ENCODE measurements at places on chromosomes 7 and 10.

DNA sequence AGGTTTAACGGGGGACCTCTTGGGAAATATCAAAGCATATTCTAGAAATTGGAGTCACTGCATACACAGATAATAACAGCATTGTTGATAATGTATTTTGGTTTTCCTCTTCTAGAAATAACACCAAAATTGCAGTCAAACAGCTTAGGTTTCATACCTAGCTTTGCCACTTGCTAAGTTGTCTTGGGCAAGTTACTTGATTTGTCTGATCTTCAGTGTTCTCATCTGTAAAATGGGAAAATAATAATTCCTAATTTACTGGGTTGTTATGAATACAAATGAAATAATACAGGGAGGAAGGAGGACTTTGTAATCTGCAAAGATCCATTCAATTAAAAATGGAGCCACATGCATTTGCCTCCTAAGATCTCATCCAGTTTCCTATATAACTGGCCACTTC lies 20.3 kb upstream of the NUP205 start:
- DNase-seq: no peak

- DNase-seq: no peak
Measured at GRCh38 chr7:90617442-90617841, 21.3 kb downstream of the CDK14 start.

- DNase-seq: peak; percentile 51
Measured at GRCh38 chr10:105950410-105950809, 1214.1 kb downstream of the SORCS1 start.

GRCh38 chr7:80935991-80936780 lies 17.3 kb upstream of the SEMA3C start:
- DNase-seq: no peak

GRCh38 chr10:124186956-124187355 lies 93.6 kb upstream of the CHST15 start:
- DNase-seq: no peak

DNA sequence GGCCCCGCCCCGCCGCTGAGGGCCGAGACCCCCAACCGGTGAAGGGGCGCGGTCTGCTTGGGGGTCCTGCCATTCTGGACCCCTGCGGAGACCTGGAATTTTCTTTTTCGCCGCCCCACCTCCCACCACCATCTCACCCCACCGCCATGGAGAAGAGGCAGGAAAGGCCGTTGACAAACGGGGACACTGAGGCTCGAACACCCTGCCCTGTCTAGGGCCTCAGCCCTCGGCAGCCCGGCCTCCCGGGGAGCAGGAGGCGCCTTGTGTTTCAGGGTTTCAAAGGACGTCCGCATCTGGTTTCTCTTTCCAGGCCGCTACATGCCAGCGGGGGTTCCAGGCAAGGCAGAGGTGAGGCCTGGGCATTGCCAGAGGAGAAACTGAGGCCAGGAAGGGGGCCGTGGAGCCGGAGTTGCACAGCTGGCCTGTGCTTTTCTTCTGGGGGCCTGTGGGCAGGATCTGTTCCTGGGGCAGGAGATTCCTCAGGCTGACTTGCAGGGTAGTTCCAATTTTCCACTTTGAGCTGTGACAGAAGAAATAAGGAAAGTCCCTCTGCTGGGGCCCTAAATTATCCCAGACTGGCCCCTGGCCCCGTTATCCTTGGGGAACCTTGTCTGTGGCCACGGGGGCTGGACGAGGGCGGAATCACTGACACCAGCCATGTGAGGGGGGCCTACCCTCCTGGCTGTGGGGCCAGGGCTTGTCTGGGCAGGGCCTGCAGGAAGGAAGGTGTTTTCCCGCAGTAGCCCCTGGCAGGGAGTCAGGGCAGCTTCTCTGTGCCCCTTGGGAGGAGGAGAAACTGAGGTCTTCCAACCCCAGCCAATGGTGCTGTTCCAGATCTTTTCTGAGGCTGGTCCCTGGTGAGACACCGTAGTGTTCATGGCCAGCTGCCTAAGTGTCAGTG lies 900 bp upstream of the MICALL2 start:
- DNase-seq: no peak
